ENCODE measurements at places on chromosomes 16 and 17. TPM values are rescaled to one million over a fixed set of nuclear protein-coding genes. Genes with fewer than 3 reads are reported as not detected.

CD300LB gene
- not detected for total RNA-seq

PHF23 gene
- total RNA-seq: 89.5 TPM

LAT gene
- 4.0 TPM for total RNA-seq

DRC3 gene
- 1.3 TPM for total RNA-seq

SDK2 gene
- 0.32 TPM for total RNA-seq

RASL10B gene
- 0.10 TPM for total RNA-seq

CLEC18B gene
- 0.43 TPM for total RNA-seq

CDH5 gene
- total RNA-seq: 0.17 TPM

MEOX1 gene
- not detected for total RNA-seq

CCL1 gene
- total RNA-seq: not detected

CTRB1 gene
- total RNA-seq: not detected

MEFV gene
- not detected for total RNA-seq

CACNG1 gene
- total RNA-seq: not detected

QPRT gene
- 1.1 TPM for total RNA-seq

SEZ6L2 gene
- 16.5 TPM for total RNA-seq

EVI2A gene
- total RNA-seq: not detected

SLC2A4 gene
- 0.13 TPM for total RNA-seq

TNP2 gene
- not detected for total RNA-seq

All from A549 treated with CpdA at 1 μM for 4 hours (cell line).